HFF-Myc (cell line): ENCODE measurements at places on chromosomes 12 and 14.

DNA sequence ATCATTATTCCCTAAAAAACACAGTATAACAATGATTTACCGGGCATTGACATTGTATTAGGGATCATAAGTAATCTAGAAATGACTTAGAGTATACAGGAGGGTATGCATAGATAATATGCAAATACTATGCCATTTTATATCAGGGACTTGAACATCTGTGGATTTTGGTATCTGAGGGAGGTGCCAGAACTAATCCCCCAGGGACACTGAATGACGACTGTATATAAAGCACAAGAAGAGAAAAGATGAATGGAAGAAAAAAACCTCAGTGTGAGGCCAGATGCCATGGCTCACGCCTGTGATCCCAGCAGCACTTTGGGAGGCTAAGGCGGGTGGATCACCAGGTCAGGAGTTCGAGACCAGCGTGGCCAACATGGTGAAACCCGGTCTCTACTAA lies 25.5 kb upstream of the COX6A1 start:
- no peak for DNase-seq

- DNase-seq: no peak
Measured at GRCh38 chr12:88558340-88558867, 21.9 kb downstream of the KITLG start.

DNA sequence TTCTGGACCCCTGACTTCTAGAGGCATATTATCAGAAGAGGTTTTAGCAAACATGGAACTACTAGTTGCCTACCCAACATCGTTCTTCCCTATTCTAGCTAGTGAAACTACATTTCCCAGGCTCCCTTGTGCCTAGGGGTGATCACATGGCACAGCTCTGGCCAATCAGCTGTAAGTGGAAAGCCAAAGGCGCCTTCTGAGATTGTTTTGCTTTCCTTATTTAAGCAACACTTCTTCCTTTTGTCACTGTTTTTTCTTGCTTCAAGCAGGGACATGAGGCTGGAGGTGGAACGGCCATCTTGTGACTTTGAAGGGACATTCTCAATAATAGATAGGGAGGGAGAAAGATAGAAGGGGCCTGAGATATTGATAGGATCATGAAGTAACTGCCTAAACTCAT lies 136.7 kb downstream of the ZNF664 start:
- no peak for DNase-seq

- peak; percentile 88 for DNase-seq
Measured at GRCh38 chr12:52147367-52147963, 44.3 kb downstream of the KRT80 start.

DNA sequence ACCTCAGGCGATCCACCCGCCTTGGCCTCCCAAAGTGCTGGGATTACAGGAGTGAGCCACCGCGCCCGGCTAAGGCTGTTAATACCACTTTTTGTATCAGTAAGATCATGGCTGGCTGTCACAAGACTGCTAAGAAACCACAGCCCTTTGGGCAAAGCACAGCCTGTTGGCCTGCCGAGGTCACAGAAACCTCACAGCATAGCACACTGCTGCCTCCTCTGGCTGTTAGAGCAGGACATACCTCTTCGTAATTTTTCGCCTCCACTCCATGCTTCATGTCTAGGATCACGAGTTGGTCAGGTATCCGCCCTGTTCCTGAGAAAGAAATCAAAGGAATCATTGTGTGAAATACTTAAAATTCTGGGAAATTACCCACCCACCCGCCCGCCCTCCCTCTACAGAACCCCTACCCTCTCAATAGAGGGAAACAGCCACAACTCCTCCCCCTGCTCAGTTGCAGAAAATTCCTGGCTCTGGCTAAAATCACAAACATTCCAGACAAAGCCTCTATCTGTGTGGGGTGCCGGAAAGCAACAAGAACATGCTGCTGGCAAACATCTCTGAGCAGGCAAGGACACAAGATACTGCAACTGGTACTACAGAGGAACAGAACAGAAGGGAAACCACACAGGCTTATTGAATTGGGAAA lies 20.7 kb upstream of the NEK9 start:
- DNase-seq: no peak
